Mesothelial cell of epicardium (in vitro differentiated cells): ENCODE measurements at places on chromosomes 12 and 14. TPM values are rescaled to one million over a fixed set of nuclear protein-coding genes. Genes with fewer than 3 reads are reported as not detected.
A peak's percentile ranks its signal among the peaks of the same experiment; 100 is the strongest.

- no peak overlapping the region for H3K27ac ChIP-seq
- H3K36me3 ChIP-seq = peaks cover 4% of the 10 kb centered on the region
- no peak overlapping the region for H3K4me3 ChIP-seq
- no peaks in the 10 kb centered on the region for H3K27me3 ChIP-seq
Measured at GRCh38 chr12:66756631-66757030, 77.8 kb upstream of the GRIP1 start.

- no peaks in the 10 kb centered on the region for H3K4me1 ChIP-seq
- H3K4me3 ChIP-seq = no peak overlapping the region
- H3K36me3 ChIP-seq = peaks cover 14% of the 10 kb centered on the region
- no peaks in the 10 kb centered on the region for H3K27me3 ChIP-seq
- no peak for DNase-seq
Measured at GRCh38 chr12:106861984-106862916, 87.8 kb downstream of the RIC8B start.

- no peak for DNase-seq
- no peaks in the 10 kb centered on the region for H3K4me1 ChIP-seq
- no peaks in the 10 kb centered on the region for H3K36me3 ChIP-seq
- no peak overlapping the region for H3K27ac ChIP-seq
- no peaks in the 10 kb centered on the region for H3K27me3 ChIP-seq
Measured at GRCh38 chr12:129676411-129676810, 227.4 kb downstream of the TMEM132D start.

- no peak for DNase-seq
- H3K36me3 ChIP-seq = no peaks in the 10 kb centered on the region
- H3K27ac ChIP-seq = peak overlapping the region; percentile 80
- H3K27me3 ChIP-seq = no peaks in the 10 kb centered on the region
- H3K4me1 ChIP-seq = no peaks in the 10 kb centered on the region
Measured at GRCh38 chr14:22656945-22657731, 13.0 kb upstream of the OR6J1 start.

Gene SLC6A13
- 0.97 to 2.5 TPM (median 1.2 TPM) in 3 replicates for total RNA-seq
